ENCODE measurements at places on chromosomes 6 and 20. TPM values are rescaled to one million over a fixed set of nuclear protein-coding genes. Genes with fewer than 3 reads are reported as not detected.
A peak's percentile ranks its signal among the peaks of the same experiment; 100 is the strongest.

OPN5 gene
- not detected for polyA plus RNA-seq

GPR6 gene
- not detected for polyA plus RNA-seq

PRDM1 gene
- 4.1 TPM for polyA plus RNA-seq

BNIP5 gene
- polyA plus RNA-seq = not detected

MUC21 gene
- 0.16 TPM for polyA plus RNA-seq

ACSS1 gene
- polyA plus RNA-seq = 11.6 TPM

- DNase-seq = no peak
Observed at GRCh38 chr6:42511803-42512422, 51.9 kb upstream of the UBR2 start.

- DNase-seq = no peak
Observed at GRCh38 chr6:3031857-3032640, 32.4 kb downstream of the NQO2 start.

DNA sequence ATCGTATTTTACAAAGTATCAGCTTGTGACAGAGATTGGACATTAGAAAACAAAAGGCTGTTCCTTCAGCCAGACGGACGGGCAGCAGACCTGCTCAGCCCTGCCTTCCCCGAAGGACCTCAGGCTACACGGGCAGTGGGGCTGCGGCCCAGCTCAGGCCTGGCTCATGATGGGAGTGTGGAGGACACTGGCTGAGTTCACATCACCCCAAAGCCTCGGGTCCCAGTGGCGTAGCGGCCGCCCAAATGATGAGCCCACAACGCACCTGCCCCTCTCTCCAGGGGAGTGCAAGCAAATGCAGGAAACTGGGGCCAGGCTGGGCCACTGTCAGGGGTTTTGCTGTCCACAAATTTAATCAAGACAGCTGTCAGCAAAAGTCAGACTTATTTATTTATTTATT lies 356.8 kb downstream of the TAF4 start:
- no peak for DNase-seq

DNA sequence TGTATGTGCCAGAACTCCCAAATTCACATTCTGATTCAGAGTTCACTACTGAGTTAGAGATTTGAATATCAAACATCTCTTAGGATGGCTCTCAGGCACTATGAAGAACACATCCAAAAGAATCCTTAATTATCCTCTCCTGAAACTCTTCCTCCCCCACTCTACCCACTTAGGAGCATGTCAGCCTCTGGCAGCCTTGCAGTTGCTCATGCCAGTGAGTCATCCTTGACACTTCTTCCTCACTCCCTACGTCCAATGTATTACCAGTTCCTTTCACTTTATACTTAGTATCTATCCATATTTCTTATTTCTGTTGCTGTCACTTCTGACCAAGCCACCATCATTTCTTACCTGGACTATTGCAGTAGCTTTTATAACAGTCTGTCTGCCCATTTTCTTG lies 192.0 kb upstream of the IMPG1 start:
- DNase-seq = no peak

COL21A1 gene
- polyA plus RNA-seq = 3.4 TPM

DNA sequence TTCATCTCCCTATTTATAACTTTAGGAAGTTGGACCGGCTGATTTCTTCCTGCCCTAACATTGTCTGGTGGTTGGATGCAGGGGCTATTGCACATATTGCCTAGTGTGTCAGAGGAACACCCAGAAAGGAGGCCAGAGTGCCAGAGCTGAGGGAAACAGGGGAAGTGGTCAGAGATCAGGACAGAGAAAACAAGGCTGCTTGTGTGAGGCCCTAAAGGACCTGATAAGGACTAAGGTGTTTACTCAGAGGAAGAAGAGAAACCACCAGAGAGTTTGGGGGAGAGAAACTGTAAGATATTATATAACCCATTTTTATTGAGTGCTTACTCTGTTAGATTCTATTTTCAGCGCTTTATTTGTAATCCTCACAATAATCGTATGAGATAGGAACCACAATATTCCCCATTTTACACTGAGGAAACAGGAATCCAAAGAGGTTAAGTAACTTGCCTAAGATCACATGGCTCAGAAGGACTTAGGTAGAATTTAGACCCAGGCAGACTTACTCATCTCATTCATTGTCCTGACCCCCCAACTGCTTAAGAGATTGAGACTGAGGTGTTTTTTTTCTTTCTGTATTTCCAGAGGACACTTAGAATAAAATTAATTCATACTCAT lies 54.0 kb upstream of the REV3L start:
- no peak for DNase-seq

MEI4 gene
- 1.6 TPM for polyA plus RNA-seq

DNA sequence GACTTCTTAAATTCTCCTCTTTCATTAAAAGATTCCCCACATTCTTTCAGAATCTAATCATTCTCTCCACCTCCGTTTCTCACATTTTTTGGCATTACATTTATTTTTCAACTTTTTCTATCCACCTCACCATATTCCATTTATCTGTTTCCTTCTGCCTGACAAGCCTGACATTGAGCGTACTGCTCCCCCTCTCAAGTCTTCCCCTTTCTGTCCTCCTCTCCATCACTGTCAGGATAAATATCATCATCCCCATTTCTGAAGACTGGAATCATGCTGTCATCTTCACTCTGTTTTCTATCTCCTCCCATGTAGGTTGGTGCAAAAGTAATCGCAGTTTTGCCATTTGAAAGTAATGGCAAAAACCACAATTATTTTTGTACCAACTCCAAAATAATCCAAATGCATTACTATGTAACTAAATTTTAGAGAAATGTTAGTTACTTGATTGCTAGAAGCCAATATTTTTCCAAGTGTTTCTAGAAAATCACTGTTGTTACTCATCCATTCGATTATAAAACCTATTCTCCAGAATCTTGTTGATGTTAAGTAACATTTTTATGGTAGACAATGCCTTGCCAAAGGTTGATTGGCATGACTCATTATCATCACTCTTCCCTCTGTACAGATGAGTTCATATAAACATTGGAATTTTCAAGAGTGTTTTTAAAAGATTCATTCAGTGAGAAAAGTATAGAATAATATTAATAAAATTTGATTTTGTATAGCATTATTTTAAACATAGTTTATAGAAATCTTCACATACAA lies 292.3 kb upstream of the RNF217 start:
- DNase-seq = no peak

TNFRSF6B gene
- polyA plus RNA-seq = 43.3 TPM

DNA sequence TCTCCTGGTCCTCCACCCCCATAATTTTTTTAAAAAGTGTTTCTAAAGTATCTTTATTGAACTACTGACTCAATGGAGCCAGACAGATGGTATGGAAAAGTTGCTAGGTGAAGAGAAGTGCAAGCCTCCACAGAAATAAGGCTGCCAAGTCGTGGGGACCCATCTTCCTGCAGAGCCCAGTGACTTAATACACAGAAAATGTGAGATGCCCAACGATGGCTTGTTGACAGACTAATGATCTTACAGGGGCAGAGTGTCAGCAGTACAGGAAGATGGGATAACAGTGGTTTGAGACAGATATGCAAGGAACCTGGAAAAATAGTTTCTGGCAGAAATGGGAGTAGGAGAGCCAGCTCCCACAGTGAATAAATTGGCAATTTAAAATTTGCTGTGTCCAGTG lies 43.3 kb downstream of the FYN start:
- DNase-seq = no peak

SLC29A1 gene
- 51.9 TPM for polyA plus RNA-seq

GRCh38 chr6:35905141-35905785 lies 15.6 kb downstream of the SRPK1 start:
- no peak for DNase-seq

GRCh38 chr6:17494919-17495318 lies 101.5 kb downstream of the CAP2 start:
- DNase-seq = no peak

- DNase-seq = no peak
Observed at GRCh38 chr20:8535403-8536261, 403.6 kb downstream of the PLCB1 start.

DNA sequence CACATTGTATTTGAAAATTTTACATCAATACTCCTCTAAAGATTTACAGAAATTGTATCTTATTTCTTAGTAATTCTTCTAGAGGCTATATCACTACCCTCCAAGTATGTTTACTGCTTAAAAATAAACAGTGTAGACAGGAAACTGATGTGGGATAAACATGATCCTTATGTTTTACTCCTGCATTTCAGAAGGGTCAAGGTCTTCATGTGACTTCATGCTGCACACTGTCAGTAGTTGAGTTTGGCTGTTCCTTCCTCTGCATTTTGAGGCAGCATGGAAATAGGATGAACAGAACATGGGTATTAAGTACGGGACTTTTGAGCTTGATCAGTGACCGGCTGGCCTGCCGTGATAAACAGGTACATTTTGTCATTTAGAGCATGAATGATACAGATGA lies 179.2 kb upstream of the FERMT1 start:
- DNase-seq = no peak

NOL7 gene
- polyA plus RNA-seq = 42.4 TPM

RREB1 gene
- 20.6 TPM for polyA plus RNA-seq

DNA sequence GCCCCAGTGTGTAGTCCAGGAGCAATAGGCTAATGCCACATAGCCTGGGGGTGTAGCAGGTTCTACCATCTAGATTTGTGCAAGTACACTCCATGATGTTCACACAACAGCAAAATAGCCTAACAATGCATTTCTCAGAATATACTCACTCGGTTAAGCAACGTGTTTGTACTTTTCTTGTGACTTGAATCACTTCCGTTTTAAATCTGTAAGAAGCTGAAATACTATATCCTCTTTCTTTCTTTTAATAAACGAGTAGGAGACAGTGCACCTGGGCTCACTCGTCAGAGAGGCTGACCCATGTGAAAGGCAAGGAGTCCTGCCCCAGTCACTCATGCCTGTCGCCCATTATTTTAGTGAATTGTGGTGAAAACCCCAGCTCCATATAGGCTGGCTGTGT lies 201.6 kb downstream of the FOXA2 start:
- no peak for DNase-seq

RCAN2 gene
- 4.5 TPM for polyA plus RNA-seq

DNA sequence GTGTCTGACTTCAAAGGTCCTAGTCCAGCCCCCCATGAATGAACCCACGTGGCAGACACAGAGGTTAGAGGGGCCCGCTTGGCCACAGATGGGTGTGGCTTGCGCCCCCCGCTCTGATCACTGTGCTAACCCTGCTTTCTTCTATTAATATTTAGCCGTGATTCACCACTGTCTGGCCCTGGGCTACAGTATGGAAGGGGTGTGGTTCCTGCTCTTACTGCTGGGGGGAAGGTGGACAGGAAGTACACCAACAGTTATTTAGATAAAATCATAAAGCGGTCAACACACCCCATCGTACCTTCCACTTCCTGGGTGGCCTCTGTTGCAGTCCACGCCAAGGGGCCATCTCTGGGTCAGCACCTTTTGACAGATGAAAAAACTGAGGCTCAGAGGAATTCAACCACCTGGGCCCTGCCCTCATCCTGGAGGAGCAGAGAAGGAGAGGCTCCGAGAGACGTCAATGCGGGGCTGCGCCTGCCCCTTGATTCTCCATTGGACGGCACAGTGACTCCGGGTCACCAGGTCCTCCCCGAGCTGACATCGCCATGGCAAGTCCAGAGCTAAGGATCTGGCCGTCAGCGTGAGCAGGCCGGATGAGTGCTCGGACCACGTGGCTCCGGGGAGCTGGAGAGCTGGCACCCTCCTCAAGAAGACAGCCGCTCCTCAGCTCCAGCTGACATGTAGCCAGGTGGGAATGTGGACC lies 206.3 kb downstream of the PREX1 start:
- DNase-seq = no peak

GRCh38 chr20:17806739-17807441 lies 107.1 kb downstream of the BANF2 start:
- DNase-seq = peak; percentile 41

DNA sequence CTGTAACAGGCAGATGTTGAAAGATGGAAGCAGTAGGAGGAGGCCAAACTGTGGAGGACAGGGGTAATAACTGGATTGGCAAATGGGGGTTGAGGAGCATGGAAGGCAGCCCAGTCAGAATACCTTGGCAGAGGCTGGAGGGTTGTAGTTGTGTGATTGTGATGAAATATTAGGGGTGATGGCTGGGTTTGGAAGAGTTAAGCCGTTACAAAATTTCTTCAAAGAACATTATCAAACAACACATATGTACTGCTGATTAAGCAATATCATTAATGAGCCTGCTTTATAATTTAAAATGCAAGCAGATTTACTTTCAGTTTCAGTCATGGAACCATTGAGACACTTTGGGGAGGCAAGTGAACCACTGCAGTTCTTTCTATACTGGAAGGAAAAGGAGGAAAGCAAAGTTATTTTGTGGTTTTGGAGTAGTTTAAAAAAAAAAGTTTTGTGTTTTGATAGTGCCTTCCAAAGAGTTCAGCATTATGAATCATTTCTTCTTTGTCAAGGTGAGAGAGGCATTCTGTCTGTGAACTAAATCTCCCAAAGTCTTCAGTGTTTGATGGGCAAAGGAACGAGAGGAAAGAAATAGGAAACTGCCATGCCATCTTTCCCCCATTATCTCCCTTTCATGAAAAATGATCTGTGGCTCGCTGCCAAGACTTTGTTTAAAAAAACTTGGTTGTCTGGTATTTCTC lies 20.7 kb downstream of the FOXO3 start:
- peak; percentile 73 for DNase-seq

- DNase-seq = peak; percentile 63
Observed at GRCh38 chr6:7216941-7217621, 95.9 kb downstream of the SSR1 start.

RAD21L1 gene
- polyA plus RNA-seq = not detected

ZSCAN23 gene
- 1.6 TPM for polyA plus RNA-seq

RHAG gene
- not detected for polyA plus RNA-seq

KCNK15 gene
- polyA plus RNA-seq = 0.42 TPM

GRCh38 chr6:11471261-11471660 lies 66.3 kb upstream of the TMEM170B start:
- DNase-seq = no peak

DNA sequence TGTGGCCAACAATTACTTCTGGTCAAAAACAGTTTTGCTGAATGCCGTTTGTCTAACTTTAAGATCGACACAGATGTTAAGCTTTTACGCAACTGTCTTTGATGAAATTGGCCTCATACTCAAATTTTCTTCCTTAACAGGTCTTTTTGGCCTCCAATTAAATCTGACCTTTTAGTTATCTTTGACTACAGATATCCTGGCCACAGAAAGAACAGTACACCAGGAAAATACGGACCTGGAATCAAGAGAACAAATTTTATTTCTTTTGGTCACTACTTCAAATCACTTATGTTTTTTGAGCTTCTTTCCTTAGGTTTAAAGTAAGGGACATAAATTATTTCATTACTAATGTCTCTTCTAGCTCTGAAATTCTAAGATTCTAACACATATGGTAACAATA lies 49.8 kb downstream of the IBTK start:
- no peak for DNase-seq

- DNase-seq = no peak
Observed at GRCh38 chr6:44224965-44225305, 1.5 kb downstream of the SLC29A1 start.

DNA sequence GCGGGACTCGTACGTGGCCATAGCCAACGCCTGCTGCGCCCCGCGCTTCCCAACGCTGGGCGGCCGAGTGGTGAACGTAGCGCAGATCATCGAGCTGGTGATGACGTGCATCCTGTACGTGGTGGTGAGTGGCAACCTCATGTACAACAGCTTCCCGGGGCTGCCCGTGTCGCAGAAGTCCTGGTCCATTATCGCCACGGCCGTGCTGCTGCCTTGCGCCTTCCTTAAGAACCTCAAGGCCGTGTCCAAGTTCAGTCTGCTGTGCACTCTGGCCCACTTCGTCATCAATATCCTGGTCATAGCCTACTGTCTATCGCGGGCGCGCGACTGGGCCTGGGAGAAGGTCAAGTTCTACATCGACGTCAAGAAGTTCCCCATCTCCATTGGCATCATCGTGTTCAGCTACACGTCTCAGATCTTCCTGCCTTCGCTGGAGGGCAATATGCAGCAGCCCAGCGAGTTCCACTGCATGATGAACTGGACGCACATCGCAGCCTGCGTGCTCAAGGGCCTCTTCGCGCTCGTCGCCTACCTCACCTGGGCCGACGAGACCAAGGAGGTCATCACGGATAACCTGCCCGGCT lies 3.4 kb downstream of the SLC32A1 start:
- no peak for DNase-seq

RBBP8NL gene
- not detected for polyA plus RNA-seq
